ENCODE measurements at places on chromosomes 1 and 21.

DNA sequence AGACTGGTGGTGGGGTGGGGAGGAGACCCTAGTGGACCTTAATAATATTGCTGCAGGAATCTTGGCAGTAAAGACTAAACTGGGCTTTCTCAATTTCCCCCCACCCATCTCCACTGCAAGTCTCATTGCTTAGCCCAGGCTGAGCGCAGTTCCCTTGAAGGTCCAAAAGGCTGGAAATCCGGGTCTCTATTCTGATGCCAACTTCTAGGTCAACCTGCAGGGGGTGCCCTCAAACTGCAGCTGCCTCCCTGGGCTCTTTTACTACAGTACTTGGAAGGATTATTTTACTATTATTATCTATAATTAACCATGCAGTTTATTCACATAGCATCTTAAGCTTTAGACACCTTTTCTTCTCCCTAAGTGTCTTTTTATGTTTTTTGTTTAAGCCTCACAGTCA, 85.4 kb upstream of the WARS2 start:
- peak; percentile 59 for DNase-seq

- no peak for DNase-seq
These were observed 10.1 kb downstream of the KDM1A start for GRCh38 chr1:23029337-23029736.

DNA sequence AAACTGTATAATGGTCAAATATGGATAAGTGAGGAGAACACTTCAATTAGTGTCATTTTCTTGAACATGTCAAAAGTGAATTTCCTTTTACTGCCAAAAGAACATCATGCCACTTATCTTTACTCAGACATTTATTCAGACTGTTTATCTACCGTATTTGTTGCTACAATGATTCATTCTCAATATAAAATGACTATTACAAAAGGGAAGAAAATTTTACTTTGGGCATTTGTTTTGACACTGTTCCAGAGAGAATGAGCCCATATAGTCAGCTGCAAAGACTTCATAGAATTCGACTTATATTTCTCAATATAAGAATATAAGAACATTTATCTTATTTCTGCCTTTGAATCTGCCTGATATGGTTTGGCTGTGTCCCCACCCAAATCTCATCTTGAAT, 1699.1 kb downstream of the BRINP3 start:
- DNase-seq: no peak

GRCh38 chr1:228030451-228031201, 23.8 kb downstream of the WNT3A start:
- no peak for DNase-seq

DNA sequence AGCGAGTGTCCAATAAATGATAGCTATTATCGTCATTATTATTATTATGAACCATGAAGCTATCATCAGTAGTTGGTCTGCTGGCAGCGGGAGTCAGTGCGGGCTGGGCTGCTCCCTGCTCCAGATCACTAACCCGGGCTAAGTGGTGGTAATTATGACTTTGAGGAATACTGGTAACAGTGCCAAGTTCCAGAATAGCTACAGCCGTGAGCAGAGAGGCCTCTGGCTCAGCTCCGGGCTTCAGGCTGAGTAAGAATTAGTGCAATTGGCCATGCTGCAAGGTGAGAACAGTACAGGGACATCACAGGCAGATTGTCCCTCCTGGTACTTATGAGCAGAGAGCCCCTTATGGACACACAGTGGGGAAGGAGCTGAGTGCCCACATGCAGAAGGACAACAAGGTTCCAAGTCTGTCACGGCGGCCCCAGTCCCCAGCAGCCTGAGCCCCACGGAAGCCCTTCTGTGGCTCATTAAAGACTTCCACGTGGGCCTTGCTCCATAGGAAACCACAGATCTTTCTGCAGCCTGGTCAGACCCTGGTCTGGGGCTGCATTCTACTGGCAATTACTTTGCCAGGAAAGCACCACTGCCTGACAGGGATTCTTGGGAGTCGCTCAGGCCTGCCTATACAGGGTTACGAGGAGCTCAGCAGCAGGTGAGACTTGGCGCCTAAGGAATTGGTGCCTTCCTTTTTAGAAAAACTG, 235.1 kb downstream of the RRAGC start:
- no peak for DNase-seq

GRCh38 chr1:244863491-244864252, 671 bp downstream of the HNRNPU start:
- no peak for DNase-seq

- DNase-seq: no peak
These were observed at the start of gene RGS8 for GRCh38 chr1:182684116-182684828. Gene RGS8, minus strand, starts transcription at chr1:182684587. Its CDS starts 14,938 bp downstream, at chr1:182669649.

DNA sequence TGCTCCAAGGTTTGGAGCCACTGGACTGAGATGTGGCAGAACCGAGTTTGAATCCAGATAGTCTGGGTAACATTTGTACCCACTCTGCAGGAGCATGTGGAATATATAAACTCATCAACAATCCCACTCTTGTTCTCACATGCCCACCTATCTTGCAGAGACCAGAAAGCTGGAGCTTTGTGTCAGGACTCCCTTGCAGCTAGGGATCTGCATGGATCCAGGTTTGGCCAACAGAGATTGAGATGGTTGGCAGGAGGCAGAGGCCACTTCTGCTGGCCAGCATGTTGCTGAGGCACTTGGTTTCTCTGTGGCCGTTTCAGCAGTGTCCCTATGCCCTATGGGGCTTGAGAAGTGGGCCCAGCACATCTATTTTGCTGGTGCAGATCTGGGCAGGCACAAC, 208.3 kb downstream of the KAZN start:
- DNase-seq: no peak

DNA sequence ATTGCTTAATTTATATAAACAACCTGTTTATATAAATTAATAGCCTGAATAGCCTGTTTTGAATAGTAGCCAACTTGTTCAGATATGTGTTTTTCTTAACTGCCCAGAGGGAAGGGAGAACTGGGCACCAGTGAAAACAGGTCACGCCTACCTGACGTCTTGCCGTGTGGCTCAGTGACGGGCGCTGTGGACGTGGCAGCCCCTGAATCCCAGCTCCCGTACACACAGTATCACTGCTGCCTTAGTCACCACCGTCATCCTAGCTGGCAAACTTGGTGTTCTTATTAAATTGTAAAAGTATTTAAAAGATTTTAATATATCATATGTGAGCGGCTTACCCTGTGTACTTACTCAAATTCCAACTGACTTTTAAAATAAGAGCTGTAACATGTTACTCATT, 35.4 kb upstream of the TRAPPC10 start:
- no peak for DNase-seq

- no peak for DNase-seq
These were observed 21.3 kb downstream of the TRPM2 start for GRCh38 chr21:44374601-44375280.

DNA sequence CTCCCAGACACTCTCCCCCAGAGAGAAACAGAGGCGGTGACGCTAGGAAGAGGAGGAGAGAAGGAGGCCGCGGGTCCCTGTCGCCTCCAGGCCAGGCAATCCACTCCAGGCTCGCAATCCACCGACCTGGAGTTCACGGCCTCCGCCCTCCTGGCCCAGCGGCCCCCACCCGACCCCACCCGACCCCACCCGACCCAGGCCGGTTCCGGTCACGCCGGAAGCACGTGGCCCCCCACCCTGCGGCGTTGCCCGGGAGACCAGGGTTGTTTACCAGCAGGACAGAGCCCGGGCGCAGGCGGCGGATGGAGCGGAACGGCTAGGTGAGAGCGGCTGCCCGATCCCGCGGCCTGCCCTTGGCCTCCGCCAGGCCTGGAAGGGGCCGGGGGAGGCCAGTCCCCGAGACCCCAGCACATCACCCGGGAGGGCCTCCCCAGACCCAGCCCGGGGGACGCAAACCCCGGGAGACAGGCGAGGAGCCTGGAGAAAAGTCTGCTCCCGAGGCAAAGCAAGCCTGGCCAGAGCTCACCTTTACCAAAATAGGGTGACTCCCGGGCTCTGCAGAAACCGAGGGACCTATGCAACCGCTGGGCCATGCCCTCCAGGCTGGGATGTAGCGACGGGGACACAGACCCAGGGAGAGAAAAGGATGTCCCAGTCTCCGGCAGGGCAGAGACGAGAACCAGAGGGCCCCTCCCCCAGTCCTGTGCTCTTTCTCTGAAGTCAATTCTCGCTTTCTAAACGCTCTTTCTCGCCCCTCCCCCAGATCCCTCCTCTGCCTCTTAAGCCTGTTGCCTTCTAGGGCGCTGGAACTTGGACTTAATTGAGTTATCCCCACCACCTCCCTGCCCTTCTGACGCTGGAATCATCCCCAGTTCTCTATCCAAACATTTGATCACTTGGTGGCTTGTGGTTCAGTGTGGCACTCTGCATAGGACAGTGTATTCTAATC, at the start of the genes PLA2G2C and UBXN10:
TSS of gene PLA2G2C (minus strand) at position 685 of the 949 bp plus-strand sequence. CDS start 9,155 bp downstream, outside the sequence.
TSS of gene UBXN10 (plus strand) at position 263 of the 949 bp plus-strand sequence. CDS start 4,466 bp downstream, outside the sequence.
- DNase-seq: no peak

- peak; percentile 2 for DNase-seq
These were observed 9.9 kb upstream of the MPL start for GRCh38 chr1:43327549-43328292.

- DNase-seq: no peak
These were observed 125.4 kb upstream of the GPR52 start for GRCh38 chr1:174322202-174322862.

DNA sequence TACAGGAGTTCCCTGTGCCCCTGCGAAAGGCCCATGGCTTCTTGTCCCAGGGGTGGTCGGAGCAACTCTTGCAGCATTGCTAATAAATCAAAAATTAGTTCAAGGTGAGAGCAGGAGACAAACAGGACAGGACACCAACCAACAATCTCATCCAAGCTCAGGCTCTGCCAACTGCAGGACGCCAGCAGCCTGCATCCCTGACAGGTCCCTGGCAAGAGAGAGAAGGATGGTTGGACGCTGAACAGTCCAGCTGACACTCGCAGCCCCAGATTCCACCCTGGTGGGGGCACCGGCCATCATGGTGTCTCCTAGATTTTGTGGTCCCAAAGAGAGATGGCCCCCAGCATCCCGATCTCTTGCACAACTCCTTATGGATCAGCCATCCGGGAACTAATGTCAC, 142.1 kb upstream of the VAMP3 start:
- no peak for DNase-seq

- DNase-seq: no peak
These were observed 7.9 kb upstream of the AK5 start for GRCh38 chr1:77273891-77274290.

DNA sequence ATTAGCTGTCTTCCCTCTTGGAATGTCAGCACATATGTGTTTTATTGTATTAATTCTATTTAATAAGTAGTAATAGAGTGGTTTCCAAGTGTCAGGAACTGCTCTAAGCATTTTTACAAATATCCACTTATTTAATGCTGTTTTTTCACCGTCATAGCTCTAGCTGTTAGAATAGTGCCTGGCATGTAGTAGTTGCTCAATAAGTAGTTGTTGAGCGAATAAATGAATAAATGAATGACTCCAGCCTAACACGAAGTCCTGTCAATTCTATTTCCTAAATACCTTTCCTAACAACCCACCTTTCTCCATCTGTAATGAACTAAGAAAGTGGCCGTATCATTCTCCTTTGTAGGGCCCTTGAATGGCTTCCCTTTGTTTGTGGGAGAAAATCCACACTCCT, 312.5 kb downstream of the DISC1 start:
- no peak for DNase-seq

GRCh38 chr1:110148961-110149360, 1.3 kb upstream of the SLC6A17 start:
- no peak for DNase-seq

DNA sequence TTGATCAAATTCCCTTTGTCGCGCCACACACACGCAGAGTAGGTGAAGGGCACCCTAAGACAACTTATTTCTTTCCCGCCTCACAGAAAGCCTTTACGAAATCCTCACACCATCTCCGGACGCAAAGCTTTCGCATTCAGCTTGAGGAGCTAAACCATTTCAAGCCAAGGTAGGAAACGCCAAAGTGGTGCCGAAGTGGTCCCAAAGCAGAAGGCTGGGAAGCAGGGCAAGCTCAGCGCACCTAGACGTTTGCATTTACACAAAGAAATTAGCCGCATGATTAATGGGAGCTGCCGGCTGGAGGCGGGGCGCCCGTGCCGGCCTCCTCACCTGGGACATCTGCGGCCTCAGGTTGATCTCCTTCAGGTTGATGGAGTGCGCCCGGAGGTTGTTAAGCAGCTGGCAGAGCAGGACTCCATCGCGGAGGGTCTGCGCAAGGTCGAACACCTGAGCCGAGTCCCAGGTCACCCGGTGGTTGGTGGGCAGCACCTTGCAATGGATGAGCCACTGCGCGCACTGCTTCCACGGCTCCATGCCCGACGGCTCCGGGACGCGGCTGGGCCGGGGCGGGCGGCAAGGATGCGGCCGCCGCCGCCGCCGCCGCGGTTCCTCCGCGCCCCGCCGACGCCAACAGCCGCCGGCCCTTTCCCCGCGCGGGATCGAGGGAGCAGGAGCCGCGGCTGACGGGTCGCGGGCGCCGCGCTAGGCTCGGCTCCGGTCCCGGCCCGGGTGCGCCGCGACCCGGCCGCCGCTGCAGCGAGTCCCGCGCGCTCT, 457 bp downstream of the VAV3 start:
- no peak for DNase-seq

DNA sequence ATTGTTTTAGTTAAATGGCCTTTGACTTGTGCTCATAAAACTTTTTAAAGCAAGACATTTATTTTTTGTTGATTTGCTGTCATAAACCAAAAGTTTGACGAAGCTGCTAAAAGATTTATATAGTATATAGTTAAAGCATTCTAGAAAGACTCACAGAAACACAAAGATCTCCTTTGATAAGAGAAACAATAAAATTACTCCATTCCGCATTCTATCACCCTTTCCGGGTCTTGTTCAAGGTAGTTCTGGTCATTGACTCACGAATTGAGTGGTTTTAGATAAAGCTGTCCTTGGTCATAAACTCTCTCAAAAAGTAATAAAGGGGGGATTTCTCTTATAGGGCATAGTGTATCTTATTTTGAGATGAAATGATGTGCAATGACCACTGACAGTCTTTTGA, 1010.5 kb upstream of the NCAM2 start:
- DNase-seq: no peak

DNA sequence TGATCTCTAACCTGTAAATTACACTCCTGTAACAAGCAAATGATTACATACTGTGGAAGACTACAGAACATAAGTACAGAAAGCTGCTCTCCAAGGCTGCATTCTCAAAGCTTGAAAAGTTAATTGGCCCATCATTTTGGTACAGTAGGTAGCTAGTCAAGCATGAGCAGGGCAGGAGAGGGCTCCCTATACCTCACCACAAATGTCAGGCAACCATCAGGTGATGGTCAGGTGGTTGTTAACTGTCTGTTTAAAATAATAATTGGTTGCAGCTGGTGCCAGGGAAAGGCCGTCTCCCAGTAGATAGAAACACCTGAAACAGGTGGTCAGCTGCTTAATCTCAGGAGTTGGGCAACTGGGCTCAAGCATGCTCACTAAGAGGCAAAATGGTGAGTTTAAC, 13.1 kb upstream of the SLC1A7 start:
- no peak for DNase-seq

GRCh38 chr1:2967881-2968280, 53.4 kb upstream of the ACTRT2 start:
- DNase-seq: no peak

DNA sequence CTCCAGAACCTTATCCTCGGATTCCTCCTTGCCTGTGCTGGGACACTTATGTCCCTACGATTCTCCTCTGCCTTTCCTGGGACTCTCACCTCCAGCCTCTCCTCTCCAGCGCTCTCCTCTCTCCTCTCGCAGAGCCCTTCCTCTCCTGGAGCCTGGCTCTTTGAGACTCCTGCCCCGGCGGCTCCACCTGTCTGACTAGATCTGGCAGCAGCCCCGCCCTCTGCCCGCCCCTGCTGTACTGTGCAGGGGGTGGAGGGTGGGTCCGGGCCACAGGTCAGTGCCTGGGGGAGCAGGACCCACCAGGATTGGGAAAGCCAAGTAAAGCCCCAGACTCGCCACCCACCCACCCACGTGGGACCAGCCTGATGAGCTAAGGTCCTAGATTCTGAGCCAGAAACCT, 1.6 kb downstream of the ELOVL1 start:
- no peak for DNase-seq

Data from skin of body (tissue), 3 donors.